ENCODE measurements at places on chromosomes 1 and 21.

DNA sequence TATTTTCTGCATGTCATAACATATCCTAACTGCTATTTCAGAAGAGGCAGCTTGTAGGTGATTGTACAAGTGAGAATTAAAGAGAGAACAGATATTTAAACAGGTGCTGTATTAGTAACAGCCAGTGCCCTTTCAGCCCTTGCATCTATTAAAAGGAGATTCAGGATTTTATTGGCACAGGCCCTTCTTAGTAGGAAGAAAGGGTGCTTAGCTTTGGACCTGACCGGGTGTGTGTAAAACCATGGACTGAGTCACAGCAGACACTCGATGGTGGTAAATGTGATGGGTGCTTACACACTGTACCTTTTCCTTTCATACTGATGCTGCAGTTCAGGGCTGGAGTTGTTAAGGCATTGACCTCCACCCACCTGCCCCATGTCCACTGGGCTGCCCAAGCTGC is 12.7 kb upstream of the CD101 start:
- no peak for DNase-seq

DNA sequence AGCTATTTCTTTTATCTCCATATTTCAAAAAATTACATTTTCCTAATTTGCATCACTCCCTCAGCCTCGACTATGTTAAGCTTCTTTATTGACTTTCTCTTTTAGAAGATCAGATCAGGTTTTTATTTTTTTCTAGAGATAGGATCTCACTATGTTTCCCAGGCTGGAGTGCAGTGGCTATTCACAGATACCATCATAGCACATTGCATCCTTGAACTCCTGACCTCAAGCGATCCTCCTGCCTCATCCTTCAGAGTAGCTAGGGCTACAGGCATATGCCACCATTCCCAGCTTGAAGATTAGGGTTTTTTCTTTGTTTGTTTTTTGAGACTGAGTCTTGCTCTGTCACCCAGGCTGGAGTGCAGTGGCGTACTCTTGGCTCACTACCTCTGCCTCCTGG is 20.1 kb downstream of the UCK2 start:
- no peak for DNase-seq

GRCh38 chr1:198641501-198641900 is 2.7 kb downstream of the PTPRC start:
- peak; percentile 59 for DNase-seq

DNA sequence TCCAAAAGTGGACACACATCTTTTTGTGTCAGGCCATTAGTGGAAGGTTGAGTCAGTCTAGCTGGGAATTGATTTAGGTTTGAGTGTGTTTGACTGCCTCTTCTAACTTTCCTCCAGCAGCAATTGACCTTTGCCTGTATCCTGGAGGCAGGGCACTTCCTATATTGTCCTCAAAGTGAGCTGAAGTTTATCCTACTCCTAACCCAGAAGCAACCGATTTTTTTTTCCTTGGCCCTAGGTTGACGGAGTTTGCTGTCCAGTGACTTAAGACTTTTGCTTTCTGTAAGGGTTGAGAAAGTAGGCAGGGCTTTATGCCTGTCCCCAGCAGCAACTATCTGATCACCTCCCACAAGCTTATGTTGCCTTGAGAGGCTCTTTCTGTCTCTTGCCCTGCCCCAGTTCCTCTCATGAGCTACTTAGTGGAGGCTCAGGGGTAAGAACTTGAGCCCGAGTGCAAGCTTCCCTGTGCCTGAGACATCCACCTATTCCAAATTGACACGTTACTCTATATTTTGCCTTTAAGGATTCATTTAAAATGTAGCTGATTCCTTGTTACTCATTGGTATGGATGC is 30.9 kb downstream of the SLC35F3 start:
- no peak for DNase-seq

DNA sequence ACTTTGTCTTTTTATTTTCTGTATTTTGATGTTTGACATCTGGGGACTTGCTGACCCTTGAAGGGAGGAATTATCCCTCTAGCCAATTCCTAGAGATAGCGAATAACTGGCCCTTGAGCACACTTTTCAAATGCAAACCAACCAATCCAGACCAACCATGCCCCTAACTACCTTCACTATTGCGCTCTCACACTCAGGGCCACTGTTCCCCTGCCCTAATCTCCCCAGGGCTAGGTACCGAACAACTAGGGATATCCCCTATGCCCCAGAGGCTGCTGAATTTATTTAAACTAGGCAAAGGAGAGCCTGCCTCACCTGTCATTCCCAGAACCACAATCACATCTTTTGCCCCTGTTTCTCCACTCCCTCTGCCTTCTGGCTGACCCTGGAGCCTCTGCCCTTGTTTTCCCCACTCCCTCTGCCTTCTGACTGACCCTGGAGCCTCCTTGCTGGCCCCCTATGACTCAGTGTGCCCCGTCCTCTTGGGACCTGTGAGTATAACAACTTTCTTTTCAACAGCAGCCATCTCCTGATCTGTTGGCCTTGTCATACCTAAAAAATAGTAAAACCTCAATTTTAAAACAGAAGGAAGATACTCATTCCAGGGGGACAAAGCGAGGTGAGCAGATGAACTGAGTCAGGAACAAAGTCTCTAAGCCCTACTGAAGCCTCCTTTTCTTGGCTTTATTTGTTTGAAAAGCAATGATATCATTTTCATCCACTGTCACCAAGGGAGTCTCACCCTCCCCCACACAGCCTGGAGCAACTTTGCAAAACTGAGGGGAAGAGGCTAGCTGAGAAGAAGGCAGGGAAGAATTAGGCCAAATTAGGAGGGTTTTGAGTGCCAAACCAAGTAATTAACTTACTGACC is 115.5 kb downstream of the NMNAT2 start:
- DNase-seq, result peak; percentile 44

Measured in fibroblast of skin of right biceps (primary cell).